ENCODE measurements at places on chromosomes 7 and 10.
A peak's percentile ranks its signal among the peaks of the same experiment; 100 is the strongest.

- ATAC-seq: no peak
These were observed 3.5 kb upstream of the EBF3 start for GRCh38 chr10:129967579-129968019.

GRCh38 chr7:55212838-55213237, 152.3 kb upstream of the LANCL2 start:
- peak; percentile 32 for ATAC-seq

DNA sequence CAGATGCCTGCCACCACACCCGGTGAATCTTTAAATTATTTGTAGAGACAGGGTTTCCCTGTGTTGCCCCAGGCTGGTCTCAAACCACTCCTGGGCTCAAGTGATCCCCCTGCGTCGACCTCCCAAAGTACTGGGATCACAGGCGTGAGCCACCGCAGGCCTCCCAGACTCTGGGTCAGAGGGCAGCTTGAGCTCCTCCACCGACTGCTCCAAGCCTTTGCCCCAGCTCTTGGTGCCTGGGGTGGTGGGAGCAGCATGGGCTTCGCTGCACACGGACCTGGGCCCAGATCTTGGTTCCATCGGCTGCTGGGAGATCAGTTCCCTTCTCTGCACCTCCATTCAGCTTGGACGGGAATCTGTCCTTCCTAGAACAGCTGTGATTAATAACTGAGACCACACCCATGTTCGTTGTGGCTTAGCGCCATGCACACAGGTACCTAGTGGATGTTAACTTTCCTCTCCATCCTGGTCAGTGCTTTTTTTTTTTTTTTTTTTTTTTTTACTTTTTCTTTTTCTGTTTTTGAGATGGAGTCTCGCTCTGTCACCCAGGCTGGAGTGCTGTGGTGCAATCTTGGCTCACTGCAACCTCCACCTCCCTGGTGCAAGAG, 125.3 kb downstream of the CUX1 start:
- no peak for ATAC-seq

- ATAC-seq: no peak
These were observed 42.8 kb downstream of the SPOCK2 start for GRCh38 chr10:72045586-72045985.

Data from gastroesophageal sphincter (tissue), 4 donors.